CD8-positive, alpha-beta memory T cell (primary cell): ENCODE measurements at places on chromosomes 16 and 17. TPM values are rescaled to one million over a fixed set of nuclear protein-coding genes. Genes with fewer than 3 reads are reported as not detected.

Gene KCNH6
- not detected for total RNA-seq

- DNase-seq: no peak
Measured at GRCh38 chr16:27811881-27812280, 251.6 kb downstream of the GSG1L start.

Gene KRT17
- not detected for total RNA-seq

Gene SGCA
- not detected for total RNA-seq

DNA sequence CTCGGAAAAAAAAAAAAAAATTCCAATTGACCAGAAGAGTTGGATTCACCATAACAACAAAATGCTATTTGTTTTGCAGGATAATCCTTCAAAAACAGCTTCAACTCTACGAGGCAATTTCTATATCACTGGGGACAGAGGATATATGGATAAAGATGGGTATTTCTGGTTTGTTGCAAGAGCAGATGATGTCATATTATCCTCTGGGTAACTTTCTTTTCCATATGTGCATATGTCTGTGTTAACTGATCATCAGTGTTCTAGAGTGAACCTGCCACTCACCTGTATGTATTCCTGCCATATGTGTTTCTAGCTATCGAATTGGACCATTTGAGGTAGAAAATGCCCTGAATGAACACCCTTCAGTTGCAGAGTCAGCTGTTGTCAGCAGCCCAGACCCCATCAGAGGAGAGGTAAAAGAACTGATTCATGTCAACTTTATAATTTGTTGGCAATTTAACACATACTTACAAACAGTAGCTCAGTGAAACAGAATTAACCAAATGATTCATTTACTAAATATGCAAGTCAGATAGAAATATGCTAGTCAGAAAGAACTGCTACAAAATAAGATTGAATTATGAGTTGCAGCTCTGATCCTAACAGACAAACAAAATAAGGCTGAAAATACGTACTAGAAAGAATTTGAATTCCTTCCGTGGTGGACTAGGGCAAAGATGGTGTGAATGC, 14.2 kb downstream of the ERI2 start:
- DNase-seq: no peak
